ENCODE measurements at places on chromosomes 3 and 15. TPM values are rescaled to one million over a fixed set of nuclear protein-coding genes. Genes with fewer than 3 reads are reported as not detected.

LYZL4 gene
- total RNA-seq = not detected

GATM gene
- total RNA-seq = 2.8 TPM

P2RY12 gene
- not detected for total RNA-seq

DNASE1L3 gene
- not detected for total RNA-seq

KNG1 gene
- not detected for total RNA-seq

CFAP161 gene
- not detected for total RNA-seq

SMCO1 gene
- not detected for total RNA-seq

FETUB gene
- 0.23 TPM for total RNA-seq

CLRN1 gene
- total RNA-seq = not detected

SNRK gene
- 5.1 TPM for total RNA-seq

CLDN18 gene
- not detected for total RNA-seq

SNTN gene
- total RNA-seq = not detected

CLEC3B gene
- not detected for total RNA-seq

RPL39L gene
- total RNA-seq = 49.2 TPM

ALPK3 gene
- total RNA-seq = 0.10 TPM

TMIE gene
- total RNA-seq = 0.19 TPM

ZNF619 gene
- 2.0 TPM for total RNA-seq

ARPIN gene
- 14.2 TPM for total RNA-seq
